Effector CD4-positive, alpha-beta T cell (primary cell): ENCODE measurements at places on chromosomes 1 and 21.

DNA sequence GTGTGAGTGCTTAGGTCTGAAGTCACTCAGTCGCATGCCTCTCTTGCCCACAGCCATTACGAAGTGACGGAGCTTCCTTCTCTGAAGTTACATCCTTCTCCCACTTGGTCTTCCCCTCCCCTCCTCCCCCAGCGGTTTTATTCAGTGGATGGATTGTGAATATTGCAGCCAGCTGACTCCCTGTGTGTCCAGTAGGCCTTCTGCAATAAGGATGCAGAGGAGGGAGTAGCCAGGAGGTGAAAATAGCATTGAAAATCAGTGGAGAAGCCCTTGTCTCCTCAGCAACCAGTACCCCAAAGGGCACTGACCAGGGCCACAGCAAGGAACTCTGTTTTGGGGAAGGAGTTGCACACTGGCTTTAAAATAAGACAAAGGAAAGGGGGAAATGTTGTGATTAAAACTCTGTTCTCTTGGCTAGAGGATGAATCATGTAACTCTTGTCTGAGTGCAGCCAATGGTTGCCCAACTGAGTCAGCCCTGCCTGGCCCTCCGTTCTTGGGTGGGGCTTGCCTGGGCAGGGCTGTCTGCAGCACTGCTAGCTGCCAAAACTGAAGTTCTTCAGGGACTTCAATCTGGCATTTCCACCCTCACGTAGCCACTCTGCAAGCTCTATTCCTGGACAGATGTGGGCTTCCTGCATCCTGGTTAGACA lies 4.3 kb downstream of the S100A10 start:
- peak; percentile 18 for DNase-seq

GRCh38 chr21:36065497-36066036 lies 4.3 kb upstream of the CBR1 start:
- no peak for DNase-seq

GRCh38 chr1:194060481-194060880 lies 874.1 kb upstream of the B3GALT2 start:
- DNase-seq: no peak

GRCh38 chr1:215146240-215146975 lies 63.9 kb downstream of the KCNK2 start:
- DNase-seq: no peak

GRCh38 chr1:116340506-116341231 lies 32.4 kb upstream of the ATP1A1 start:
- no peak for DNase-seq

- no peak for DNase-seq
Measured at GRCh38 chr1:189567890-189568289, 909.8 kb downstream of the BRINP3 start.

DNA sequence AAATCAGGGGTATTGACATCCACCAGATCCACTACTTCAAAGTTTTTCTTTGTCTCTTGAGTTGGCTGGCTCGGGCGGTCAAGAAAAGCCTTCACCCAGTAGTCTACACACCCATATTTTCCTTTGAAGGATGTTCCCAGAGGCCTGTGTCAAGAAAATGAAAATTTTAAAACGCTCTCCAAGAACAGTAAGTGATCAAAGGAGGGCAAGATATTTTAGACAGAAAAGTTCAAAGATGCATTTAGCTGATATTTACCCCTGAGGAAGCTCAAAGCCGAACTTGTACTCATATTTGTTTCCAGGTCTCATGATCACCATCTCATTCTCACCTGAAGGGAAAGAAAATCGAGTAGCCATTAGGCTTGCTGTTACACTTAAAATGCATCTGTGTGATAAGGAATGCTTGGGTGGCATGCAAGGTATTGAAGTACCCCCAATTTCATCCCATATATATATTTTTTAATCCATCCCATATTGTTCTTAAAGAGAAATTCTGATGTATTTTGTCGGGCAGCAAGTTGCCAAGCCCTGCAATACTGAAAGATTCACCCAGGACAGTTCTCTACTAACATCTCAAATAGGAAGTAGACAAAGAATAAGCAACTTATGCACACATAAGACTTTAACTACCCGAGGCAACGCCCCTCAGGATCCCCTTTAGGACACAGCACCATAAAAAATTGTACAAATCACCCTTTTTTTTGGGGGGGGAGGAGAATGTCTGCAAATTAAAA lies 1.1 kb downstream of the TXNIP start:
- no peak for DNase-seq

GRCh38 chr1:37994886-37995566 lies 5.2 kb upstream of the SF3A3 start:
- no peak for DNase-seq

DNA sequence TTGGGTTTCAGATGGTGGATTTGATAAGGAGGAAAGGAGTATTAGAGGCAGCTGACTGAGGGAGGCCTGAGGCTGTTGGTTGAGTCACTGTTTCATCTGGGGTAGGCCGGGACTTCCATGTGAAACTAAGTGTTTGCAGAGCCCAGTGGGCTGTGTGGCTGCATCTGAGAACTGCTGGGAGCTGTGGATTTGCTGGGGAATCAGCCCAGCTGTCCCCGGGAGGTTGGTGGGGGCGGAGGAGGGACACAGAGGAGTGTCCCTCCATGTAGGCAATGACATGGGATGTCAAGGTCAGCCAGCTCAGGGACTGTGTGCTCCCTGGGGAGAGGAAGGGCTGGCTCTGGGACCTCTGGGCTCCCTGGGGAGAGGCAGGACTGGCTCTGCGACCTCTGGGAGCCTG lies 36.4 kb downstream of the SLC2A7 start:
- DNase-seq: no peak

GRCh38 chr1:43274804-43275180 lies 5.0 kb downstream of the TMEM125 start:
- no peak for DNase-seq

DNA sequence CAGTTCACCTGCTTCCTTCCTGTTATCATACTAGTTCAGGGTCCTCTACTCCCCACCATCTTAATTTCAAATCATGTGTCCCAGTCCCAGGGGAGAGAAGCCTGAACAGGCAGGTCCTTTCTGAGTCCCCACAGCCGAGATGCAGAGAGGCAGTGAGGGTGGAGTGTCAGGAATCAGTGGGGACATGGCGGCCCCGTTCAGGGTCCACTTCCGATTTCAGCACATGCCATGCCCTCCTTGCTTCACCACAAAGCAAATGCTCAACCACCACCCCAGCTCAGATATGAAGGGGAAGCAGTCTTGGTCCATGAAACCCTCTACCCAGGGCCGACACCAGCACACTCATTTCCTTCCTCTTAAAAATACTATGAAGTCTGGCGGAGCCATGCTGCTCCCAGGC lies 5.2 kb upstream of the SEMA4A start:
- DNase-seq: no peak

DNA sequence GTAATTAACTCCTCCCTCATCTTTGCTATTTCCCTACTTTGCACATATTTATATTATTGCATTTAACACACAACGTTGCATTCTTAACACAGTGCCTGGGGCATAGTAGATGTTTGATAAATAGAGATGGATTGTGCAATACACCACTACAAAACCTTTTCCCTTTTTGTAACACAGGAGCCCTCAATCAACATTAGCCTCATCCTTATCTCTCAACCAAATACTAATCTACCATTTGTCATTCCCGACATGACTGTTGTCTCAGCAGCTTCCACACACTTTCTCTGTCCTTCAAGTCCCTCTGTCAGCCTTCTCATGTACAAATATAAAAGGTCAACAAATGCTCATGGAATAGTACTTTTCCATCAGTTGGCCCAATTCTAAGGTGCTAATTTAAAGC lies 78.9 kb upstream of the KCNK2 start:
- no peak for DNase-seq

- DNase-seq: no peak
Measured at GRCh38 chr1:36863500-36863899, 170.8 kb downstream of the GRIK3 start.

GRCh38 chr1:64199154-64199553 lies 4.3 kb upstream of the UBE2U start:
- no peak for DNase-seq

DNA sequence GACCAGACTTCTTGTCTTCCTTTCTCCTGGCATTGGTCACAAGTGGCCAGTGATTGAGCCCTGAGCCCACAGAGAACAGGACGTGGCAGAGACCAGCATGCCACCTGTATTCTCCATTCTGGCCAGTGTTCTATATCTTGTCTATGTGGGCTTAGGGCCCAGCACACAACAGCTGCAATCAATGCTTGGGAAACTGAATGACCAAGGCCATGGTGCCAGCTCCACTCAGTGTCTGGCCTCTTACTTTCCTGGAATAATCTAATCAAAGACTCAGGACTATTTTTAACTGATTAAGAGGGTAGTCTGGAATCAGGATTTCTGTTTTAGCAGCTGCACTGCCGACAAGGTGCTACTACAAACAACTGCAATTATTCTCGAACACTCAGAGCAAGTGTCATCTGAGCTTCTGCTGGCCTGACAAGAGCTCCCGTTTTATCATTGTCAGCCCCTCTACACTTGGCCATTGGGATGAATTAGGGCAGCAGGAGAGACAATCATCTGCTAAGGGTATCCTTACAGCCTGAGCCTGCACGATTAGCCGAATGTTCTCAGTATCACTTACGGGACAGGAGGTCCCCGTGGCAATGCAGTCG lies 74.4 kb upstream of the GRIK3 start:
- DNase-seq: no peak

DNA sequence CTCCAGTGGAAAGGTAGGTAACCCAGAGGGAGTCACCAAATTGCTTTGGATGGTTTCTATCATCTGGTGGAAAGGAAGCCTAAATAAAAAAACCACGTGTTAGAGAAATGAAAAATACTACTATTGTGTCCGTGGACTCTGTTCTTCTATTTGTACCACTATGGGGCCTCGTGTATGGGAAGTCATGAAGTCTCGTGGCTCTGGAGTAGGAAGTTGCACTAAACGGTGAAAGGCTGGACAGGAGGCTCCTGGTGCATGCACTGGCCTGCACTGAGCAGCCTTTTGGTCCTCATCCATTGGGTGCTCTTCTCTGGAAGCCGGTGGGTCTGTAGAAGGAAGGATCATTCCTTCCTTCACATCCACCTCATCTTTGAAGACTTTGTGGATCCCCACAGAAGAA lies 17.0 kb downstream of the F3 start:
- no peak for DNase-seq

GRCh38 chr1:63230722-63231121 lies 91.6 kb upstream of the FOXD3 start:
- DNase-seq: no peak

DNA sequence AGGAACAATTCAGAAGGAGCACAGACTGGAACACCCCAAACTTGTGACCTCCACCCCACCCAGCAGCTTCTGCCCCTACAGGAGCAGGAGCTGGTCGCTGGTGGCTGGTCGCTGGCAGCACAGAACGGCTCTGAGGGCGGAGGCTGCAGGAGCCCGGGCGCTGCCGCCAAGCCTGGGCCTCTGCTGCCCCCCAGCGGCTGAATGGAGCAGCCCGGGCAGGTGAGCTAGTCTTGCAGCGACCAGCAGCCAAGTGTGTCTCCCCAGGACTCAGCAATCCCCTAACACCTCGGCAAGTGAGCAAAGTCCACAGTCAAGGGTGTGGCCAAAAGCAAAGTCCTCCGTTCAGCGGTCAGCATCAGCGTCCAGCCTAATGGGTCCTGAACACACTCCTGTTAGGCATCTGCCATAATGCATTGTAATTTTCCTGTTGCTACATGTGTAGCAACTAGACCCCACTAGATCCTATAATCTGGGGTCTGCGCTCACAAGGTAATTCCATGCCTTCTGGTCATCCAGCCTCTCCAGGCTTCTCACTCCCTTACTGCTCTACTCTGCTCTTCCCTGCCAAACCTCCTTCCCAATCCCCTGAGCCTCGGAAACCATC lies 12.1 kb upstream of the GJB5 start:
- peak; percentile 63 for DNase-seq

GRCh38 chr1:60367532-60367931 lies 294.0 kb upstream of the C1orf87 start:
- no peak for DNase-seq

GRCh38 chr1:150615346-150616201 lies 13.8 kb downstream of the ENSA start:
- no peak for DNase-seq

- no peak for DNase-seq
Measured at GRCh38 chr1:67020304-67020703, 33.6 kb downstream of the SLC35D1 start.

- DNase-seq: no peak
Measured at GRCh38 chr1:213327017-213327667, 276.1 kb downstream of the RPS6KC1 start.

- DNase-seq: no peak
Measured at GRCh38 chr1:108521990-108522393, 37.9 kb upstream of the EEIG2 start.

- DNase-seq: no peak
Measured at GRCh38 chr1:195202241-195202640, 1406.0 kb downstream of the KCNT2 start.

- no peak for DNase-seq
Measured at GRCh38 chr1:62196086-62196690, 1.5 kb downstream of the L1TD1 start.

DNA sequence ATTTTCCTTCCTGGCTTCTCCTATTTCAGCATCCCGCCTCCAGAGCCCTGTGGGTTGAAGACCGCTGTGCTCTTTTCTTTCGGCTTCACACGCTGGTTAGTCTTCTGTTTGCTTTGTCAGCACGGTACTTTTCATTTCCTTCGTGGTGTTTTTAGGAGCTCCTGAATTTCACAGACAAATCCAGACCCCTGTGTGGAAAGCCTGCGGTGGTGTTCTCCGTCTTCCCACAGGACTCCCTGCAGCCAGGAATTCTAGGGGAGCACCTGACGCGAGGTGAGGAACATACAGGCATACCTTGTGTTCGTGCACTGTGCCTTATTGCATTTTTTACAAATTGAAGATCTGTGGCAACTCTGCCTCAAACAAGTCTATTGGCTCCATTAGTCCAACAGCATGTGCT lies 210.2 kb upstream of the MAP1LC3C start:
- no peak for DNase-seq

- peak; percentile 14 for DNase-seq
Measured at GRCh38 chr1:16073490-16074119, at the start of gene FAM131C. TSS of gene FAM131C (minus strand) at chr1:16073651. CDS start at chr1:16073442, 209 bp downstream.

DNA sequence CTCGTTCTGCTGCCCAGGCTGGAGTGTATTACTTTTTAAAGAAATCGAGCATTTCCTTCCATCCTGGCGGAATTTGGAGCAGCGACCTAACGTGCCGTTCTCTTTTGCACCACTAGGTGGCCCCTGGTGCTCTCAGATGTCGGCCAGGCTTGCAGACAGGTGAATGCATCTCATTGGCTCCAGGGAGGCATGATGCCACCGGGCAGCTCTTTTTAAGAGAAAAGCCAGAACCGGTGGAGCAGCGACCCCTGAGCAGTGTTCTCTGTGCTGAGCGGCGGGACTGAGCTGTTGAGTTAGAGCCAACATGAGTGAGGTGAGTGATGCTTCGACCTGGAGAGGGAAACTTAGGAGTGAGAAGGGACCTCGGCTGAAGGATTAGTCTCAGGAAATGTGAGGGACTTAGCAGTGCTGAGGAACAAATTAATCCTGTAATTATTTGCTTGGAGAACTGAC lies at the start of gene PCP4:
PCP4 (plus strand) TSS at position 241 of the 453 bp plus-strand sequence; CDS start at position 305, 64 bp downstream.
- no peak for DNase-seq

DNA sequence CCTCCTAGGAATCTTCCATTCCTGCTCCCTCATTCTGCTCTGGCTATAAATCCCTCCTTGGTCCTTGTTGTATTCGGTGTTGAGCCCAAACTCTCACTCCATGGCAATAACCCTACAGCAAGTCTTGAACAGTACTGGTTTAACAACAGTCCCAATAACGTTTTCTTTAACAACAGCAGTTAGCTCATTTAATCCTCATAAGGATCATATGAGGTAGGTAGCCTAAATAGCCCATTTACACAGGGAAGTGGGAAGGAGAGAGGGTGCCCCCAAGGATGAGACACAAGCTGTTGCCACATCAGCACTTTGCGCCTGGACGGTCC lies 444 bp upstream of the AGTRAP start:
- DNase-seq: no peak

- no peak for DNase-seq
Measured at GRCh38 chr1:240152611-240153297, 61.1 kb downstream of the FMN2 start.

GRCh38 chr1:87918398-87918797 lies 589.7 kb downstream of the LMO4 start:
- DNase-seq: no peak
